Hair follicle dermal papilla cell (primary cell): ENCODE measurements at places on chromosomes 16 and 17. TPM values are rescaled to one million over a fixed set of nuclear protein-coding genes. Genes with fewer than 3 reads are reported as not detected.

The VPS4A gene
- total RNA-seq: 37.2 and 37.3 TPM in 2 replicates

The JMJD6 gene
- 27.9 and 30.5 TPM in 2 replicates for total RNA-seq

The RDM1 gene
- not detected in 2 replicates for total RNA-seq

The MLKL gene
- 11.5 and 15.7 TPM in 2 replicates for total RNA-seq

The AIPL1 gene
- total RNA-seq: under 0.01 TPM in 1 of 2 replicates, not detected in the other

The ATMIN gene
- 47.4 and 58.4 TPM in 2 replicates for total RNA-seq

The MTMR4 gene
- total RNA-seq: 93.5 and 95.3 TPM in 2 replicates

The CHST5 gene
- total RNA-seq: 0.49 TPM in 1 of 2 replicates, not detected in the other

The OR3A3 gene
- total RNA-seq: not detected in 2 replicates

The ADAP2 gene
- total RNA-seq: 0.24 and 0.32 TPM in 2 replicates

The MYH13 gene
- not detected in 2 replicates for total RNA-seq

The PTGES3L gene
- not detected in 2 replicates for total RNA-seq

The CACNG4 gene
- total RNA-seq: not detected in 2 replicates

The NTN1 gene
- 4.4 and 23.5 TPM in 2 replicates for total RNA-seq

The SLC5A11 gene
- 0.12 TPM in 1 of 2 replicates, not detected in the other for total RNA-seq

The KCNJ16 gene
- 0.36 TPM in 1 of 2 replicates, not detected in the other for total RNA-seq

The TMEM92 gene
- total RNA-seq: not detected in 2 replicates

The ADGRG3 gene
- total RNA-seq: not detected in 2 replicates

The DLX4 gene
- total RNA-seq: not detected in 2 replicates

The NFE2L1 gene
- 143 and 150 TPM in 2 replicates for total RNA-seq

The KRT25 gene
- total RNA-seq: not detected in 2 replicates

The CRISPLD2 gene
- total RNA-seq: 160 and 200 TPM in 2 replicates

The TMEM235 gene
- total RNA-seq: not detected in 2 replicates

The PHOSPHO1 gene
- total RNA-seq: not detected in 2 replicates

The TNFRSF13B gene
- total RNA-seq: not detected in 2 replicates

The ATP1B2 gene
- not detected in 2 replicates for total RNA-seq
